ENCODE measurements at places on chromosomes 3 and 15.
A peak's percentile ranks its signal among the peaks of the same experiment; 100 is the strongest.

DNA sequence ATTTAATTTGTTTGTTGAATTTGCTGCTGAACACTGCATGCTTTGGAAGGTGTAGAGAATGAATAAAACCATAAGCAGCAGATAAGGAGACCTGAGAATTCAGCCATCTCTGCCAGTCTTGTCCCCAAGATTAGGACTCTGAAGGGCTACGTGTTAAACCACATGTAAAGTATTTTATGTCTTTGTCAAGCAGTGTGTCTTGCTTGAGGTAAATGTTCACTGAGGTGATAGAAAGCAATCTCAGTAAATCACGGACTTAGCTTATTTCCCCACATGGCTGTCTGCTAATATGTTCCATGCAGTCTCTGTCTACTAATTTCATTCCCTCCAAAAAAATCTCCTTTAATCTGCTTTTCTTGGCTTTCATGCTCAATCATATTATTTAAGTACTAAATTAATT, 467.1 kb downstream of the RAP2B start:
- no peak for DNase-seq

- peak; percentile 58 for DNase-seq
Measured at GRCh38 chr15:68821841-68822381, 1.2 kb upstream of the ANP32A start.

DNA sequence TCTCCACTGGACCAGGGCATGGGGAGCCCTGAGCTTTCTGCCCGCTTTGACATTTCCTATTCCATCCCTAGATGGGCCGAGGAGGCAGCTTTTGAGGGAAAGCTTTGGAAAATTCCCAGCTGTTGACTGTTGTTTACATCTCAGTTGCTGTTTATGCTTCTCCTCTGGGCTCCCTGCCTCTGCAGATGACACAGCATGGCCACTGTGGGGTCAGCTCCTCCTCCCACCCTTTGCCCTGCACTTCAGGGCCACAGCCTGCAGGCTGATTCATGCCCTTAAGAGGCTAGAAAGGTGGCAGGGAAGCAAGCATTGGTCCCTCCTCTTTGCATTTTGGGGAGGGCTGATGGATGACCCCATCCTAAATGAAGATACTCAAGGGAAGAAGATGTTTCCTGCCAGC, 8.5 kb upstream of the CTXND1 start:
- DNase-seq = no peak

GRCh38 chr3:55202326-55202725, 274.5 kb upstream of the LRTM1 start:
- no peak for DNase-seq

- DNase-seq = no peak
Measured at GRCh38 chr15:65194826-65195547, 9.8 kb upstream of the CLPX start.

- no peak for DNase-seq
Measured at GRCh38 chr3:194404365-194405140, 5.5 kb upstream of the GP5 start.

GRCh38 chr3:134057654-134058110, 28.0 kb upstream of the SLCO2A1 start:
- DNase-seq = peak; percentile 83

- peak; percentile 35 for DNase-seq
Measured at GRCh38 chr3:123085293-123085931, 18.6 kb downstream of the PDIA5 start.

- DNase-seq = no peak
Measured at GRCh38 chr15:82790321-82790720, 15.5 kb downstream of the FSD2 start.

GRCh38 chr15:24898715-24899272, 56.0 kb upstream of the SNRPN start:
- no peak for DNase-seq

DNA sequence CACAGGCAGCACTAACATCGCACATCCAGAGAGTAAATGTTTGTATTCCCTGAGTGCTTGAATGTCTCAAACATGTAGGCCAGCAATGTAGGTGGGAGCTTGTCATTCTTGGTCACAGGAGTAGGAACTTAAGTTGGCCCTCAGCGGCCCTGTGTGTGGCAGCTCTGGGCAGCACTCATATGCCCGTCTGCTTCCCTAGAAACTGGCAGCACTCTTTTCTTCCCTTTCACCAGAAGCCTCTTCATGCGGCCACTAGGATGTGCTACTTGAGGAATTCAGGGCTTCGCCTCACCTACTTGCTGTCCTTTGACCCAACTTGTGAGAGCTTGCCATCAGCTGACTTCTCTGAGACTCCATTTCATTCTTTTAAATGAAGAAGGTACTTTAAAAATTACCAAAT, 69.5 kb downstream of the TIPARP start:
- DNase-seq = no peak

DNA sequence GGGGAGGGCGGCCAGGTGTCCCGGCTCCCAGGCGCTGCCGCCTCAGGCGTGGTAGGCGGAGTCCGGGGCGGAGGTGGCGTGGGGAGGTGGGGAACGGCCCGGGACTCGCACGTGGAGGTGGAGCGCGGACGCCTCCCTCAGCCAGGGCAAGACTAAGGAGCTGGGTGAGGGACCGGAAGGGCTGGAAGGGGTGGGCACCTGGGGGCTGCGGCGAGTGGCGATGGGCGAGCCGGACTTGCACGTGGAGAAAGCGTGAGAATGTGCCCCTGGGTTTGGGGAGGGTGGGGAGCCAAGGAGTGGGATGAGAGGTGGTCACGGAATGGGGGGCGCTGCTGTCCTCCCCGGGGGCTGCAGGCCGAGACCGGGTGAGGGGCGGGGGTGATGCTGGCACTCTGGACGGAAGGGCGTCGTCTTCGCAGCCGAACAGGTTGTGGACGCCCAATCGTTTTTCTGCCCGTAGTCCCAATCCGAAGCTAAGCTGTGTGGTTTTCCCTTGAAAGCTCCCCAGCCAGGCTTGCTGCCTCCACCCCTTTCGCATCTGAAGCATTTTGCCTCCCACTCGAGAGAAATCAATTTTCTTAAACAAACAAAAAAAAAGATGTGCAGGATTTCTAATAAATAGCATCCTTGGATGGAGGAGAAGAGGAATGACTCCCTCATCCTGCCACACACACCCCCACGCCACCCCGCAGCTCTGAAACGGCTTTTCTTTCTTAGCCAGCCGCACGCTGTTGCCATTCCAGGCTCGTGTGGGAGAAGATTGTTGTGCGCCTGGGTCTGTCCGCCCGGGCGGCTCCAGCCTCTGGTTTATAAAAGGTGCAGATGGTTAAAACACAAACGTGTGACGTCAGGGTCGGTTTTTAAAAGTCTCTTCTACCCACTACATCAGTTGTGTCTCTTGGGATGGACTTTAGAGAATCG, 62.5 kb upstream of the ANKRD28 start:
- peak; percentile 29 for DNase-seq

Data from stomach (tissue), 19 donors.